Activated CD4-positive, CD25-positive, alpha-beta regulatory T cell (primary cell): ENCODE measurements at places on chromosomes 7 and 10.

GRCh38 chr7:17617857-17618651 is 319.6 kb downstream of the AHR start:
- DNase-seq: no peak

- no peak for DNase-seq
These were observed 5.7 kb upstream of the GOT1 start for GRCh38 chr10:99435986-99436638.

GRCh38 chr7:83649701-83650100 is 762 bp upstream of the SEMA3E start:
- DNase-seq: no peak

DNA sequence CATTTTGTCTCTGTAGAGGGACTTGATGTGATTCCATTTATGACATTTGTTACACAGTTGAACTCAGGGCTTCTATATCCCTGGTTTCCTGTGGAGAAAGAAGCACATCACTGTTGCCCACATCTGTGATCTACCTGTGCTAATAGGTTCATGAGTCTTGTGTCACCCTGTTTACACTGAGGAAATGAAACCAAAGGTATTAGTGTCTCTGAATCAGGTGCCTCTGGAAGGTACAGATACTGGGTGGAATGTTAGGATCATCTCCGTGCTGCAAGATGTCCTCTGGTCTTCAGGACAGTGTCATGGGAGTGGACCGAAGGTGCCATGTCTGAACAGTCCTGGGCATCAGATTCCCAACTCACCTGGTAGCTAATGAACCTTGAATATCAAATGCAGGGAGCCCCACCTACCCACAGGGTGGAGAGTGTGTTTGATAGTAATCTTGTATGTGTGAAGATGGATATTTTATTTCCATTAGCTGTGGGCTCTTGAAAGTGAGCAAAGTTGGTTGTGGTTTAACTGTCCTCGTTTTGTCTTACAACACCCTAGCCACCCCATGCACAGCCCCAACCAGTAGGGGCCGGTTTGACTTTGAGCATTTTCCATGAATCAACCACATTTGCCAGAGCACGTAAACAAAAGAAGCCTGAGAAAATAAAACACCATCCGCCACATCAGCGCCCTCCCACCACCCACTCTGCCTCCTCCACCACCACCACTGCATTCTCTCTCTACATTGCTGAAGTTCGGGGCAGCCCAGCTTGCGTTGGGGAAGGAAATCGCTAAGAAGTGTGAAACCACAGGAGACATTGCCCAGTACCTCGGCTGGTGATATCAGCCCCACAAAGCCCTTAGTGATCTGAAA is 40.7 kb downstream of the TARP start:
- DNase-seq: no peak

DNA sequence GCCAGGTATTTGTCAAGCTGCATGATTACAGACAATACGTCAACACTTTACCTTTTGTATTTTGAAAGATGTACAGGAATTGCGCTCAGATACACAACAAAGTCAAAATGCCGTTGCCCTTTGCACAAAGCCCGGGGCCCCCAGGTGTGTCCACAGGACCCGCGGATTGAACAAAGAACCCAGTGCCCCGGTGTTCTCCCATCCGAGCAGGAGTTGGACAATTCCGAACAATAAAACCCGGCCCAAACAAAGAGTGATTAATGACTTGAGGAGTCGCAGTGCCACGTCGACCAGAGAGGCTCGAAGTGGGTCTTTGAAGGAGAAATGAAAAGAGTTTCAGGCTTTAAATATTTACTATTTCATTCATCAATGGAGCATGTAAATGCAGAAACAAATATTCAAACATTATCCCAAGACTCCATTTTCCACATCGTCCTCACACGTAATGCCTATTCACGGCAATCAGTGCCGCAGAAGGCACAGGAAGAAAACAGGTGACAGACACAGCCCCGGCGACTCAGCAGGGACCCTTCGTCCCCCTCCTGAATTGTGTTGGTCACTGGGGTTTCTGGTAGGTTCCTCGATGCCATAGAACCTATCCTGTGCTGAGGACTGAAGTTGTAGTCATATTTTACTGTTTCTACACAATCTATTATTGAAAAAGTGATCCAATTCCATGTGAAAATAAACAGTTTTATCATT is 70.9 kb upstream of the MGMT start:
- DNase-seq: no peak

DNA sequence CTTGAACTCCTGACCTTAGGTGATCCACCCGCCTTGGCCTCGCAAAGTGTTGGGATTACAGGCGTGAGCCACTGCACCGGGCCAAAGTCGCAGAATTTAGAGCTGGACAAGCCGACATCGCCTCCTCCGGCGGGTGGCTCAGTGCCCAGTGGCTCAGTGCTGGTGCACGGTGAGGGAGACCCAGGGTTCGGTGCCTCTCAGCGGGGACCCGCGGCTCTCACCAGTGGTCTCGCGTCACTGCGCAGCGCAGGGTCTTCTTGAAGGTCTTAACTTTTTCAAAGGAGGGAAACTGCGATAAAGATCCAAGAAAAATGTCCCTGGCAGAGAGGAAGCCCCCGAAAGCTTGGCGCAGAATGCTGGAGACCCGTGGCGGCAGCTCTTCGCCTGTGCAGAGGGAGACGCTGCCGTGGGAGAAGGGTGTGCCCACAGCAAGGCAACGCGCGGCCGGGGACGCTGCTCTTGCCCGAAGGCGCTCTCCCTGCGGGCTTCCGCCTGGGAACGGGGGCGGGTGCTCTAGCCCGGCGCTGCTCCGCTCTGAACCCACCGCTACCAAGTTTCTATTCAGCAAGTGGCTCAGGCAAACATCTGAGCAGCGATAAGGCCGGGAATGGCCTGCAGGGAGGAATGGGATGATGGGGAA is 324.3 kb downstream of the DNAJB6 start:
- DNase-seq: no peak

GRCh38 chr10:86148117-86148516 is 218.5 kb downstream of the GRID1 start:
- DNase-seq: no peak

GRCh38 chr7:114109304-114109703 is 190.5 kb upstream of the PPP1R3A start:
- DNase-seq: no peak

DNA sequence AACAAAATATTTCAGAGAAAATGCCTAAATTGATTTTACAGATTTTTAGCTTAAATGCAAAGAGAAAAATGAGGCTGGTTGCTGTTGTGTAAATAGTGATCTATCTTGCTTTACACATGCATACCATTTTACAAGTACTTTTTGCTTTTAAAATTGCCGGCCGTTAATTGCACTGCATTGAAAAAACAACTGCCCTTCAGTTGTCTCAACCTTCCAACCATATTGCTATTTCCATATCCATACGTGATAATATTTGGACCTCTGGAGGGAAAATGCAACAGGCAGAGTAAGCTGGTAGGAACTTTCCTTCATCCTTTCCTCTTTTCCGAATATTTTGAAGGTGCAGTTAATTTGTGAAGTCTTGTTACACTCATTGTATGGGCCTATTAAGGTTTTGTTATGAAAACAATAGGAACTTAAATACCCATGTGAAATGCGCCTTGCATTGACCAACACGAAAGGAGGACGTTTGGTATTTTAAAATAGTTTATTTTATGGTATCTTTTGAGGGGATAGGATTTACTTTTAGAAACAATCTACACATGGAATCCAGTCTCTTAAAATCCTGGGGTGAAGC is 11.3 kb downstream of the BMI1 start:
- DNase-seq: no peak

GRCh38 chr10:88922041-88922440 is 30.5 kb downstream of the ACTA2 start:
- DNase-seq: no peak

DNA sequence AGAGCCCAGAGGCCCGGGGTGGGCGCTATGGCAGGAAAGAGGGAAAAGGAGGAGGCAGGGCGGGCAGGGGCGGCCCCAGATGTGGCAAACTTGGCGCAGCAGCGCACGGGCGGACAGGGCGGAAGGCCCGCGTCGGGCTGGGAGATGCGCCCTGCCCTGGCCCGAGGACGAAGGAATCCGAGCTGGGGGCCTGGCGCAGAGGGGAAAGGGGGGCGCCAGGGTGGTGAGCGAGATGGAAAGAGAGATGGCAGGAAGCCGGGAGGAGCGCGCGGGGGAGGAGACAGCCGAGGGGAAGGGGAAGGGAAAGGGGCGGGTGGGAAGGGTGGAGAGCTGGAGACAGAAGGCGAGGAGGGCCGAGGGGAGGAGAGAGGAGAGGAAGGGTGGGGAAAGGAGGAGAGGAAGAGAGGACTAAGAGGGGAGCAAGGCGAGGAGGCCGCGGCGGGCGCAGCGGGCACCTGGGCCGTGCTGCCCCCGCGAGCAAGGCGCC is at the start of gene MARVELD1:
Gene MARVELD1 (plus strand): TSS at position 392 of the 487 bp plus-strand sequence. CDS start 147 bp downstream, outside the sequence.
- DNase-seq: no peak

DNA sequence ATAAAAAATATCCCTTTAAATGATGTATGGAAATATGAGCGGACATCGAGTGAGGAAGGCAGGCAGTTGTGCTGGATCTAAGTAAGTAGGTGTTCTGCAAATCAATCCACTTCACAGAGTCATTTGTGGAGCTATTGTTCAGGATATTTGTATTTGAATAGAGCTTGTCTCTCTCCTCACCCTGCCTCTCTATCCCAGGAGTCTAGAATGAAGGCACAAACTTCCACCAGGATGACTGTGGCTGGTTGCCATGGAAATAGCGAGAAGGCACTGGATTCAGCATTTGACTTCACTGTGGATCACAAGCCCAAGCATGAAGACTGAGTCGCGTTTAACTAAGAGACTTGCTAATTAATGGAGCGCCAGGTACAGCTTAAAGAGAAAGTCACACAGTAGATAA is 53.2 kb downstream of the NPY start:
- DNase-seq: no peak

DNA sequence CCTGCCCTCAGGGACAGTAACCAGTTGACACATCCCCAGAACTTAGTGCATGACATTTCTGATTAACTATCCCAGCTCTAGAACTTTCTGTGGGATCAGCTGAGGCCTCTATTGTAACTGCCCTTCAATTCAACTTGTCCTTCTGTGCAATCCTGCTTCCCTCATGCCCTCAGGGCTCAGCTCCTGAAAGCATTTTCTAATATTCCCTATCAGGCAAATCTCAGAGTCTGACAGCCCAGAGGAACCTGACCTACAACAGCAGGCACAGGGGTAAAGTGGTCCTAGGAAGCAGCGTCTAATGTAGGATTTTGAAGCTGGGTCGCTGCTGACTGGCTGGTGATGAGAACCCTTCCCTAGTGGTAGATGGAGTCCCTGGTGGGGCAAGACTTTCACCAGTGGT is 13.6 kb upstream of the STN1 start:
- DNase-seq: no peak

GRCh38 chr7:69708857-69709256 is 110.6 kb downstream of the AUTS2 start:
- DNase-seq: no peak

- DNase-seq: no peak
These were observed 37.4 kb upstream of the EPHB6 start for GRCh38 chr7:142817506-142817905.

- no peak for DNase-seq
These were observed 141.4 kb upstream of the FOXP2 start for GRCh38 chr7:114273218-114273617.

- no peak for DNase-seq
These were observed 94.1 kb downstream of the ARMH3 start for GRCh38 chr10:101961591-101962498.

DNA sequence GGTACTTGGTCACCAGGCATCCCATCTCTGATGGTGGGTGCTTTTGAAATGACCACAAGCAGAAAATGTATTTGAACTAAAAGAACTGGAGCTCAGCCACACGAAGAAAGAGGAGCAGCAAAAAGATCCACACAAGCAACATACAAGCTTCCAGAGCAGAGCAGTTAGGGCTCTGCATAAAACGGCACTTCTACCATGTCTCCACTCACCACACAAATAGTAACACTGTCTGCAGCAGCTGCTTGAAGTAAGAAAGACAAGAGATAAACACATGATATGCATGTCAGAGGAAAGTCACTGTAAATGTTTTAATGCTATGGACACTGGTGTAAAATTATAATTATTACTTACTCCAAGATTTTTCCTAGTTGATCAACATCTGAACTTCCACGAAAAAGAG is 32.5 kb upstream of the FAM133B start:
- no peak for DNase-seq

- no peak for DNase-seq
These were observed 82.8 kb upstream of the FGFR2 start for GRCh38 chr10:121680879-121681655.
